SIG-M5 (cell line): ENCODE measurements at places on chromosomes 3 and 15.

DNA sequence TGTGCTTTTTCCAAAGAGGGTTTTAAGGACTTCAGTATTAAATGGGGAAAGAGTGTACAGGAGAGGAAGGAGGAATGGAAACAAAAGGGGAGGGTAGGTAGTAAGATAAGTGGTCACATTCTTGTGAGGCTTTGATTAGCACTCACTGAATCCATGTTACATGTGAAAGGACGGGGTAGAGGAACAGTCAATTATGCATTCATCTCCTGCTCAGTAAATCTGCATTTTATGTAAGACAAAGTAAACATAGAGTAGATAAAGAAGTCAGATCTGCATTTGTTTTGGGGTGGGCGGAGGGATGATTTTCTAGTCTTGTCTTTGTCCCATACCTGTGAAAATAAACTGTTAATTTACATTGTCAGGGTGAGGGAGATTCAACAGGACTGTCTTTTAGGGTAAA lies 50.8 kb downstream of the SACM1L start:
- no peak for DNase-seq

GRCh38 chr3:114847564-114847963 lies 299.5 kb downstream of the ZBTB20 start:
- no peak for DNase-seq

- no peak for DNase-seq
Measured at GRCh38 chr3:138732456-138732855, 102.3 kb downstream of the PIK3CB start.

DNA sequence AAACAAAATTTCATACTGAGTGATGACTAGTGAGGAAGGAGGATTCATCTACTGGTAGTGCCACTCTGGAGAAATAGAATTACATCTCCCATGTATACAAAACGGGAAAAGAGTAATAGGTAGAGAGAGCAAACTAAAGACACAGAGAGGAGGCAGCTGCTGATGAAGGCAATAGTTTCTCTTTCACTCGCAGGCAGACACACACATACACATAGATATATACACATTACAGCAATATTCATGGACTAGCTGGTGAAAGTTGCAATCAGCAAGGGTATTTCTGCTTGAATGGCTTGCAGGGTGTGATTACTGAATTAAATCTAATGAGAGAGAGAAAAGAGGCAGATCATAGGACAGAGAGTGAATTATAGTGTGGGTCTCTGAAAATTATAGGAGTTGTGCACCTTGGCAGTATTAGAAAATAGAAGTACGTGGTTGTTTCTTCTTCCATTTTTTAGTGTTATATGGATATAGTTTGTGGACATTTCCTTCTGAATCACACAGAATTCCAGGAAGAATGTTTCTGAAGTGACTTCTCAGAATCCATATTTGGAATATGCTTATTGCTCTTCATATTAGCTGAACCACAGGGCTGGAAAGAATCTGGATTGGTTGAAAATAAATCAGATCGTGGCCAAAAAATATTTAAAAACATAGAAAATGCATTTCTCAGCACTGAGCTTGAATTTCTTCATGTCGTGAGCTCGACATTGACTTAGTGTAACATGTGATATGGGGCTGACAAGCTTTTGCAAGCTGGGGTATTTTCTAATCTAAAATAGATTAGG lies 991.2 kb downstream of the TUSC7 start:
- DNase-seq = no peak

GRCh38 chr3:30069056-30069455 lies 537.3 kb upstream of the TGFBR2 start:
- DNase-seq = no peak

GRCh38 chr3:134496471-134497071 lies 10.7 kb downstream of the CEP63 start:
- DNase-seq = no peak

GRCh38 chr3:122936335-122936734 lies 91.2 kb downstream of the SEMA5B start:
- DNase-seq = no peak

DNA sequence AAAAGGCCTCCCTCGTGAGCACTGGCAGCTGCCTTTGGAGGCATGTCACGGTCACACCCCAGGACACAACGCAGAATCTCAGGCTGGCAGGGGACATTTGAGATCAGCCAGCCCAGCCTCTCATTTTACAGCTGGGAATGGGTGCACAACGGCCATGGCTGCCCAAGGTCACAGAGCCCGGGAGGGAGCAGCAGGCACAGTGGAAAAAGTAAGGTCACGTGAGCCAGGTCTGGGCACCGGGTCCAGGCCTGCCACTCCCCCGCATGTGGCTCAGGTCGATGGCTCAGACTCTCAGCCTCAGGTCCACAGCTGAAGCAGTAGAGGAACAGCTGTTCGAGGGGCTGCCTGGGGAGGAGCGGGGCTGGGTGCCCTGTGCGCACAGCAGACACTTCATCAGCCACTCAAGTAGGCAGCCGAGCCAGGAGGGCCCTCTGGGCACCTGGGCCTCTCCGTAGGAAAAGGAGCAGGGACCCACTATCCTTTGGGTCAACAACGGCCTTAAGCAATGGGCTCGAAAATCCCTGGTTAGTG lies 260.6 kb downstream of the GOLGA6L6 start:
- no peak for DNase-seq

DNA sequence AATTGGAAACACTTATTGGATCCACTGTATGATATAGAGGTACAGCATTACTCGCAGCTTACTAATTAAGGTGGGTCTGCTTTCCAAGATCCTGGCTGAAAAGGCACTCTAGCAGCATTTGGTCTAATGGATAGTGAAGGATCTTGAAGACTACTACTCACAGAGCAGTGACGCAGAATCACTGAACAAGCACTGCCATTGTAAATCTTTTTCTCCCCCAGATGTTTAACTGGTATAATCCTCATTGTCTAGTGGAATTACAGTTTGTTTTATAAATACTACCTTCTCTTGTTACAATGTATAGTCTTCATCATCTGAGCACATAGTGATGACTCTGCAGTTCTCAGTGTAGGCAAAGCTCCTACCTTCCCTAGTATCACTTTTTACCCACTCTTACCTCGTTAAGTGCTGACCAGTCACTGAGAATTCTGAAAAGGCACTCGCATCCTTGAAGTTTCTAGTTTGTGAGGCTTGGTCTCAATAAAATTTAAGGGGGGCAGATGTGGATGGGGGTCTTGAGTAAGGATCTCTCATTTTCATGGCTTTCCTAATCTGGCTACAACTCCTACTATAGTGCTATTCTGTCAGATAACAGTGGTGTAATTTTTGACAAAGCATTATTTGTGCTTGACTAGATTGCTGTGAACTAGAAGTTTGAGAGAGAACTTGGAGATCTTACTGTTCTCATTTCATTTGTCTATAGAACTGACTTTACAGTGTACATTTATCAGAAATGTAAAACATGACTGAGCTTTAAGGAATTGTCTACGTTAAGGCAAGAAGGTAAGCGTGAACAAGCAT lies 23.2 kb downstream of the MAPK6 start:
- no peak for DNase-seq

GRCh38 chr15:67560320-67560719 lies 17.8 kb downstream of the MAP2K5 start:
- no peak for DNase-seq

DNA sequence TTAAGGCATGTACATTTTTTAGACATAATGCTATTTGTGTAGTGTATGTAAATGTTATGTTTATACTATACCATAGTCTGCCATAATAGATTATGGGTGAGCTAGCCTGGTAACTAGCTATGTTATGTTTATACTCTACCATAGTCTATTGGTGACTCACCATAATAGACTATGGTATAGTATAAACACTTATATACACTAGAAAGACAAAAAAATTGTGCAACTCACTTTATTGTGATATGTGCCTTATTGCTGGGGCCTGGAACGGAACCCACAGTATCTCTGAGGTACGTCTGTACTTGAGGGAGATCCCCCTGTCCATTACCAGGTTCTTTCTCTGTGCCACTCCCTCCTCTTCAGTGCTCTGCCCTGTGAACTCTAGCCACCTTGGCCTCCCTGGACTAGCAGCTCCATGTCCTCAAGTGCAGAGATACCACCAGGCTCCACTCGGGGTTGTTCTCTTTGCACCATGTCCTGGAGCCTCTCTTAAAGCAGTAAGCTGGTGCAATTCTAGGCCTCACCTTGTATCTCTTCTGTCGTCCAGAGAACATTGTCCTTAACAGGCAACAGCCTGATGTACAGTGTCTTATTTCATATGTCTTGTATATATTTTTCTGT lies 60.8 kb upstream of the PXYLP1 start:
- DNase-seq = no peak

DNA sequence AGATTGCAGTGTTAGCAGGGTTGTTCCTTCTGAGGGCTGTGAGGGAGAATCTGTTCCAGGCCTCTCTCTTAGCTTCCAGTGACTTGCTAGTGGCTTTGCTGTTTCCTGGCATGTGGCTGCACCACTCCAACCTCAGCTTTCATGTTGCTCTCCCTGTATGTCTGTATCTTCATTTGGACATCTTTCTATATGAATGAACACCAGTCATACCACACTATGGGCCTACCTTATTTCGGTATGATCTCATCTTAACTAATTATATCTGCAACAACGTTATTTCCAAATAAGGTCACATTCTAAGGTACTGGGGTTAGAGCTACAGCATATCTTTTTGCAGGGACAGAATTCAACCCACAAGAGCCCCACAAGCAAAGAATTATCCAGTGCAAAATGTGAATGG lies 356.7 kb upstream of the UMPS start:
- no peak for DNase-seq

GRCh38 chr15:47013446-47013845 lies 703.9 kb upstream of the SEMA6D start:
- no peak for DNase-seq

DNA sequence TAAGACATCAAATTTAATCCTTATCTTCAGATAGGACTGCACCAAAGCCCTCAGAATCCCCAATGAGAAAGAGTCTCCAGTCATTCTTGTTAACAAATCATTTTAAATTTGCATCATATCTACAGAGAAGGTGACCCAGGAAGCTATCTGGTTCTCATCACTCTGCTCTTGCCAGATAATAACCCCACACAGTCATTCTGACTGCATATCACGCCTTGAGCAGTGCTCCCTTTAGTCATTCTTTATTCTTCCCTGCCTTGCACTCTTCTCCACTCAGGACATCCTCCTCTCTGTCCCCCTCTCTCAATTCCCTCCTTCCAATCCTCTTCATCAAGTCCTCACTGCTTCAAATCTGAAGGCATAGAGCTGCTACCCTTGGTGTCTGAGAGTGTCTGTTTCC lies 83.7 kb upstream of the COL6A6 start:
- no peak for DNase-seq

DNA sequence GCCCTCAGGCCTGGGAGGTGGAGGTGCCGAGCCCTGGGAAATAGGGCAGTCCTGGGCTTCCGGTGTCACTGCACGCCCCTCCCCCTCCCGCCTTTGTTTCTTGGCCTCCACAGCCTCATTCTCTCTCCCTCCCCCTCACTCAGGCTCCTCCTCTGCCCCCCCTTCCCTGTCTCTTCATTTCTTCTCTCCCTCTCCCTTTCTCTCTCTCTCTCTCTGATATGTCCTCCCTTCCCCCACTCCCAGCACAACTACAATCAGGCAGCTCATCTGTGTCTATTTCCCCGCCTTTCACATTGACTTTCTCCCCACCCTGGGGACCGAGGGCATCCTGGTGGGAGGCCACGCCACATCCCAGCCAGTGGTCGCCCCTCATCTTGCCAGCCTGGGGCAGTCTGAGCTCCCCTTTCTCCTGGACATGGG lies 40.2 kb downstream of the IDH2 start:
- no peak for DNase-seq

GRCh38 chr3:113985541-113985940 lies 37.7 kb downstream of the ZDHHC23 start:
- DNase-seq = no peak

DNA sequence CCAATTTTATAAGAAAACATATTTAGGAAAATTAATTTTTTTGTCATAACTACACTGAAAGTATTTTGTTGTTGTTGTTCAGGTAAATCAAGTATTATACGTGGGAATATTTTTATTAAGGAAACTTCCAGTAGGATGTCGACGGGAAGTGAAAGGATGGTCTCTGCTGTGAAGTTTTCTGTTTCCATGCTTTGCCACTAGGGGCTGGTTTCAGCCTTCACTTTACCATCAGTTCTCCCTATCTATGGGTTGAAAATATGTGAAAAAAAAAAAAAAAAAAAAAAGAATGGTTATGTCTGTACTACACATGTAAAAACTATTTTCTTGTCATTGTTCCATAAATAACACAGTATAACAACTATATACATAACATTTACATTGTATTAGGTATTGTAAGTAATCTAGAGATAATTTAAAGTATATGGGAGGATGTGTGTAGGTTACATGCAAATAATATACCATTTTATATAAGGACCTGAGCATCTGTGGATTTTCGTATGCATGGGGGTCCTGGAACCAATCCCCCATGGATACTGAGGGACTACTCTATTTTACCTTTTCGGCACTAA lies 136.7 kb downstream of the SMAD6 start:
- no peak for DNase-seq

GRCh38 chr15:60208709-60209108 lies 189.1 kb downstream of the ANXA2 start:
- no peak for DNase-seq

DNA sequence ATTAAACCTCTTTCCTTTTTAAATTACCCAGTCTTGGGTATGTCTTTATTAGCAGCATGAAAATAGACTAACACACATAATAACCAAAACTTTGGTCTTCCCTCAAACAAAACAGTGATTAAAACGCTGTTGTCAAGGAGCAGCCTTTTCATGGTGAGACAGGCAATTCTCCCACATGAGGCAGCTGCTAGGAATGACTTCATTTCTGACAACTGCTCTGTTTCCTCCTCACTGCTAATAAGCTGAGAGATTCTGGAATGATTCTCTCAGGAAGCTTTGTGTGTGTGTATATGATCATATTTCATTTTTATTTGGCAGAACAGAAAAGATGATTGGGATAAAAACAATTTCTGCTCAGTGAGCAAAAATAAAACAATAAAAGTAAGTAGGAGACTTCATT lies 580.6 kb upstream of the ADAMTS9 start:
- DNase-seq = no peak

DNA sequence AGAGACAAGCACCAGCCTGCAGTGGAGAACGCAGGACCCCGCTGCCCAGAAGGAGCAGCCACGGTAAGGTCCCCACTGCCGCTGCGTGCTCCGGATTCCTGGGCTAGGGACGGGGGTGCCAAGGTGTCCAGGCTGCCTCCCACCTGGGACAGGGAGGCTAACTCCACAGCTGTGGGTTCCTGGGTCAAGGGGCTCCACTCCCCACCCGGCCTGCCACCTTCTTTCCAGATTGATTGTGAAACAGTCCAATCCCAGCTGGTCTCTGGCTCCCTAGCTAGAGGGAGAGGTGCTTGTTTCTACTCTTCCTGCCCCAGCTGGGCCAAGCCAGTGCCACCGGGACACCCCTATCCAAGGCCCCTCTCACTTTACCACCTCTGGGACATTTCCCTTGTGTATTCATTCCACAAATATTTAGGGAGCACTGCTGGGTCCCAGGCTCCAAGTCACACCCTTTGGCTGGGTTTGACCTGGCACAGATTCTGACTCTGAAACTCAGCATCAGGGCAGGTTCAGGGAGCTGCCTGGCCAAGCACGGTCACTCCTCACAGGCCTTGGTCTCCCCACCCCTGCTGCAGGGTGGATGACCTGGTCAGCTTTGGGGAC lies 1.9 kb downstream of the PAK6 start:
- DNase-seq = no peak
